Activated T-helper 1 cell treated with anti-CD3 and anti-CD28 coated beads, Interleukin-2, amount 50 U/mL, for 16 hours (primary cell): ENCODE measurements at places on chromosomes 1 and 21.

- DNase-seq, result no peak
Measured at GRCh38 chr1:156749419-156750118, 1.9 kb downstream of the HDGF start.

- no peak for DNase-seq
Measured at GRCh38 chr1:212475151-212475550, 42.4 kb downstream of the NENF start.

DNA sequence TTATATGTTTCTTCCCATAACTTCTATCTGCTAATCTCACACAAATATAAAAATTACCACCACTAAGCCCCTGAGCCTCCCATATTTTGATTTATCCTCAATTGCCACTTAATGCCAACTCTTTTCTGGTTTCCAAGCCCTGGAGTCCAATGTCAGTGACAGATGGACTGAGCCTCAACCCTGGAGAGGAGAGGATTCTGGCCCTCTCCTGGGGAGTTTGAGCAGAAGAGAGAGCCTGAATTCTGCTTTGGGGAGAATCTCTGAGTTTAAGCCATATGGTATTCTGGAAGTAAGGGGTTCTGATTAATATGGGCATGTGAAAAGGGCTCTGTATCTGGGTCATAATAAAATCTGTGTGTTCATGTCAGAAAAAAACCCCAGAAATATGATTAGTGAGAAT is 8.5 kb downstream of the CADM3 start:
- DNase-seq, result no peak

DNA sequence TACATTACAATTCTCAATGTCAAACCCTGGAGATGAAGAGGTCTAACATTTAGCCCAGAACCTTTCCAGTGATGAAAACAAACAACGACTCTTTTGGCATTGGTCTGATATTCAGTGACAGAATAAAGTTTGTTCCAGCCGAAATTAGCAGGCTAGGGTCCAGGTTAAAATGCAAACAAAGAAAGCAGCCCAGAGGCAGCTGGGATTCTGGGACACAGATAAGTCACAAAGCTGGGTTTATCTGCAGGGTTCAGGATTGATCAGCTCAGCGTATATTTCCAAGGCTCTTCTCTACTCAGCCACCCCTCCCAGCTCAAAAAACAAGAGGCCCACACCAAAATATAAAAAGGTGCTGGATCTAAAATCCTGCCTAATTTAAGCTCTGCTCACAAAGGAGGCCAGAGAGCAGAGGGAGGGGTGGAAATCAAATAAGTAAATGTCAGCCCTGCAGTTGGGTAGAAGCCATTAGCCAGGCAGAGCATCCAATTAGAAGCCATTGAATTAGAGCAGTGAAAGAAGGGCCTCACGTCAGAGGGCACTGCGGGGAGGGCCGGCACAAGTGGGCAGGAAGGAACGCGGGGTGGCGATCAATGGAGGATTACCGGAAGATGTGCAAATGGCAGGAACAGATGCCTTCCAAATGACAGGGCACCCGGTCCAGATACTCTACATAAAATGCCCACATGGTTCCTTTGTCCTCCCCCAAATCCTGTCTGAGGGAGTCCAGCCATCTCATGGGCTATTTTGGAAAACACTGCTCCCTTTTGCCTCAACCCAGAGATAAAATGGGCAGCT is 3.2 kb upstream of the KLHDC8A start:
- no peak for DNase-seq

- DNase-seq, result no peak
Measured at GRCh38 chr1:6762060-6762459, 23.2 kb upstream of the CAMTA1 start.

GRCh38 chr1:176959191-176959820 is 205.2 kb downstream of the ASTN1 start:
- no peak for DNase-seq

GRCh38 chr1:243501002-243501401 is 245.2 kb downstream of the SDCCAG8 start:
- no peak for DNase-seq

DNA sequence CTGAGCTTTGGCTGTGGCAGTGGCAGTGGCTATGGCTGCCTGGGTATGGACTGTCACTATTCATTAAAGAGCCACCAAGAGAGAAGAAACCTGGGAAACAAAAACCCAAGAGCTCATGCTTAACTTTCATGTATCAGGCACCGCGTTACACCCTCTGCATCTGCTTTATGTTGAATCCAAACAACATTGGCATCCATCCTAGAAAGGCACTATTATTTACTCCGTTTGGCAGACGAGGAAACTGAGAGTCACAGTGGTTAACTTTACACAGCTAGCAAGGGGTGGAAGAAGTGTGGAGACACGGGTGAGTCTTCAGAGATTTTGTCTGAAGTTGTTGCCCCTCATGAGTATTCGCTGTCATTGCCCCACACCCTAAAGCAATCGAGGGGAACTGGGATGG is 63.8 kb downstream of the PLXNA2 start:
- DNase-seq, result no peak

DNA sequence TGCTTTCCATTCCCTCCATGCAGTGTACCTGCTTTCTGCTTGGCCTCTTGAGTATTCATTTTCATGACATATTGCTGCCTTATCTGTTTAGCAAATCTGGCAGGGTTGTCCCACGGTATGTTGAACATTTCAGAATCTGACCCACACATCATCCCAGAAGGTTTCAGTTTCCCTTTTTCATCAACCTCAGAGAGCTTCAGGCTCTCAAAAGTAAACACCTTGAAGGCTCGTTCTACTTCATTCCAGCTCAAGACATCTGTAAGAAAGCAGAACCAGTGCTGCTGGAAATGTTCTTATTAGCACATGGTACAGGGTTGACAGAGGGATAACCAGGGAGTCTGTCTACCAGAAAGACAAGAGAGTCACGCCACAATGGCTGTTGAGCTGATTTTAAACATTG is 103.6 kb downstream of the SPAG17 start:
- no peak for DNase-seq

DNA sequence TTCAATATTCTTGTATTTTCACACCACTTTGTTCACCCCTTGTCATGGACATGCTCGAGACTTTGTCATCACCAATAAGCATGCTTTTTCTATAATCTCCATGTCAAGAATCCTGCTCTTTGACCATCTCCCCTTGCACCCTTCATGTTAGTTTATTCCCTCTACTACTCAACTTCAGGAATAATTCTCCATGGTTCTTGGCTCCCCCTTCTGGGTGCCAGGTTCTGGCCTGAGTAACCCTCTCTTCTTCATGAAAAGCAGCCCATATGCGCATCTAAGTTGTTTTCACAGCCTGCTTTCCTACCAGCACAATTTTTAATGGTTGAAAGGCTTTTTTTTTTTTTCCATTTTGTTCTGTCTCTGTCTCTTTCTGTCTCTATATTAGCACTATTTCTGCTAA is 160.7 kb downstream of the LEPR start:
- DNase-seq, result no peak

- no peak for DNase-seq
Measured at GRCh38 chr1:18950401-18951026, 6.0 kb downstream of the IFFO2 start.

DNA sequence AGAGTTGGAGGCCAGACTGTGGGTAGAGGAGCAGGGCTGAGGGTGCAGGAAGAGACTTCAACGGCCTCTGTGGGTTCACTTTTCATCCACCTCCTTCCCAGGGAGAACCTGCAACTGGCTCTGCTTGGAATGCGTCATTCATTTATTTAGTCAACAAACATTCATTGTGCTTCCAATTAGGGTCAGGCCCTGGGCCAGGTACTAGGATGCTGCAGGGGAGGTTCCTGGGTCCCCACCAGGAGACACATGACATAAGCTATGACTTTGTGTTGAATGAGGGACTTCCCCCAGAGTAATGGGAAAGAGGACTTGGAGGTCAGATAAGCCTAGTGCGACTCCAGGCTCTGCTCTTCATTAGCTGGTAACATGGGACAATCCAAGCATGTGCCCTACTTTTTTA is 46.3 kb upstream of the RPL11 start:
- no peak for DNase-seq

GRCh38 chr1:201127755-201128455 is 921 bp upstream of the ASCL5 start:
- no peak for DNase-seq

GRCh38 chr1:234398849-234399381 is 25.7 kb downstream of the COA6 start:
- DNase-seq, result no peak

DNA sequence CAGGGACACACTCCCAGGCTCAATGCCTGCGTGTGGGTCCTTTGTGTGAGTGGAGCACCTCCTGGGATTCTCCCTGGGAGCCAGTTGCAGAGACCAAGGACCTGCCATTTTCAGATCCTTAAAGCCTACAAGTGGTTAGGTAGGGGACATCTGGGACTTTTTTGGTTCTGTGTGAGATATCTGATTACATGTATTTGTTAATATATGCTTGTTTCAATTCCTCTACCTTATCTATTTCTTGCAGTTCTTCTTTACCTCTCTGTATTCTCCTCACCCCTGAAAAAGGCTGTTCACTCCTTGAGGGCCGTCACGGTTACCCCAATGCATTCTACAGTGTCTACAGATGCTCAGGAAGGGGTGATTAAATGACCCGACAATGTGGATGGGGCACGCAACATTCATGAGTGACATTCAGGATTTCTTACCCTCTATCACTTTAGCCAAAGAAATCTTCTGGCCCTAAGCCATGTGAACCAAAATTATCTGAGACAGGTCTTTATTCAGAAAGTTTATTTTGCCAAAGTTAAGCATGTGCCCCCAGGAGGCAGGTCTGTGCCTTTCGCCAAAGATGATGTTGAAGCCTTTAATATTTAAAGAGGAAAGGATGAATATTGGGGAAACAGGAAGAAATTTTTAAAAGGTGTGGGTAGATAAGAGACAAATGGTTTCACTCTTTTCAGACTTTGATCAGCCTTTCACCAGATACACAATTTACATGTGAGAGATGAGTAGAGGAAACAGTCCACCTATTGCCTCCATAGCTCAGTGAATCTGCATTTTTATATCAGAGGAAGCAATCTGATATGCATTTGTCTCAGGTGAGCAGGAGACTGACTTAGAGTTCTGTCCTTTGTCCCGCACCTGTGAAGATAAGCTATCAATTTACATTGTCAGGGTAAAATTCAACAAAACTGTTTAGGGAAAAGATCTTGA is 44.6 kb upstream of the MPZL1 start:
- no peak for DNase-seq

DNA sequence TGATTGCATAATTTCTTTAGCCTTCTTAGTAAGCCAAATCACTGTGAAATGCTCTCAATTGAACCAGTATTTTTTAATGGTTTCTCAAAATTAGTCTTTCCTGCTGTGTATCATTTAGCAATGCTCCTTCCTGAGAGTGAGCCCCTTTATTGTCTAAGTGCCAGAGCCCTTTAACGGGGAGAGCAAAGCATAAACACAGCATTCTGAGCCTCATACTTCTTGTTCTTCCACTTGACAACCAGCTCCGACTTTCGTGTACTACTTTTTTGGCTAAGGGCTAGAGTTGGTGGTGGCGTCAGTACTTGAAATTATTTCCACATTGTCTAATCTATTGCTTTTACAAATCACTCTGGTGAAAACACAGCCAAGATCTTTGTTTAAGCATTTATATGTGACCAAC is 299.0 kb downstream of the TPR start:
- no peak for DNase-seq

DNA sequence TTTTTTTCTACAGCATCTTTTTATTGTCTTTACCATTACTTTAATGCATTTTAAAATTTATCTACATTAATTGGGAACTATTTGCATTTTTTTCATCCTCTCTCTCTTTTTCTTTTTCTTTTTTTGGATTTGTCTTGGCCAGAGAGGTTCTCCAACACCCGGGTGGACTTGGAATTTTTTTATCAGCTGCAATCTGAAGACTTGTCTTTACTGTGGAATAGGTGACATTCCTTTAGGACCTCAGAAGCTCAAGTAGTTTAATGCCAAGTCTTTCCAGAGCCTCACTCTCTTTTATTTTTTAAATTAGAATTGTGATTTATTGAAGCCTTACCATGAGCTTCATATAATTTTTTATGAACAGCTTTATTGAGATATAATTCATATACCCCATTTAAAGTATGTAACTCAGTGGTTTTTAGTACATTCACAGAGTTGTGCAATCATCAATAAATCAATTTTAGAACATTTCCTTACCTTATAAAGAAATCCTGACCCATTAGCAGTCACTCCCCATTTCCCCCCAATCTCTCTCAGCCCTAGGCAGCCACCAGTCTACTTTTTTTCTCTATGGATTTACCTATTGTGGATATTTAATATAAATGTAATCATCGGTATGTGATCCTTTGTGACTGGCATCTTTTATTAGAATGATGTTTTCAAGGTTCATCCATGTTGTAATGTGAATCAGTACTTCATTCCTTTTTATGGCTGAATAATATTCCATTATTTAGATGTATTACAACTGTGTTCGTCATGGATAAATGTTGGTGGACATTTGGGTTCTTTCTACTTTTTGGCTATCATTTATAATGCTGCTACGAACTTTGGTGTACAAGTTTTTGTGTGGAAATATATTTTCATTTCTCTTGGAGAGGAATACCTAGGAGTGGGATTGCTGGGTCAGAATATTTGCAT is 6.2 kb downstream of the TUFT1 start:
- no peak for DNase-seq

GRCh38 chr1:106969731-106970130 is 86.7 kb upstream of the PRMT6 start:
- no peak for DNase-seq

DNA sequence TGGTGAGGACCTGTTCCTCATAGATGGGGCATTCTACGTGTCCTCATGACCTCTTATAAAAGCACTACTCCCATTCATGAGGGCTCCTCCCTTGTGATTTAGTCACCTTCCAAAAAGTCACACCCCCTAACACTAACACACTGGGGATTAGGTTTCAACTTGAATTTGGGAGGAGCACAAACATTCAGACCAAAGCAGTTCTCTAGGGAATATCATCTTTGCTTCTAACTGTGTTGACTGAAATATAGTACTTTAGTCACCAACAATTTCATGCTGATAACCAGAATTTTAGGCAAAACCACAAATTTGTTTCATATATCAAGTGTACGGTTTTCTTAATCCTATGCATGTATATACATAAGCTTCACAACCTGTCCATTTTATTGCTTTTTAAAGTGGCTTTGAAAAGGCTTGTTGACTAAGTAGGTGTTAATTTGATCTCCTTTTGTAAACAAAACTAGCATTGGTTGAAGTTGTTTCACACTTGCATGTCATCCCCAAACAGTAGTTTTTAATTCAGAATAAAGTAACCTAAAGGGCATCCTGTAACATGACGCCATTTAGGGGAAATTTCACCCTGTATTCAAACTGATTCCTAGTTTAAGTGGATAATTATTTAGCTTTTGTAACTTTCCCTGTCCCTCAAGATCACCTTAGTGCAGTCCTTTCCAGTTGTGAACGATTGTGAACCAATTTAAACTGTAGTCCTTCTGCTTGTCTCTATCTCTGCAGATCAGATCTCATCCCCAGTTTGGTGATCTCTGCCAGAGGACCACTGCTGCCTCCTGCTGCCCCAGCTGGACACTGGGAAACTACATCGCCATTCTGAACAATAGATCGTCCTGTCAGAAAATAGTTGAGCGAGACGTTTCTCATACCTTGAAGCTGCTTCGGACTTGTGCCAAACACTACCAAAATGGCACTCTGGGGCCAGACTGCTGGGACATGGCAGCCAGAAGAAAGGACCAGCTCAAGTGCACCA is 141.1 kb downstream of the TLR5 start:
- DNase-seq, result no peak
